ENCODE measurements at places on chromosomes 2 and 18. TPM values are rescaled to one million over a fixed set of nuclear protein-coding genes. Genes with fewer than 3 reads are reported as not detected.

Gene TBR1
- not detected for polyA plus RNA-seq

Gene ATG4B
- polyA plus RNA-seq, result 130 TPM

Gene IL1F10
- not detected for polyA plus RNA-seq

Gene BOLA3
- polyA plus RNA-seq, result 8.2 TPM

Gene RNF125
- 7.7 TPM for polyA plus RNA-seq

Gene DYSF
- 0.12 TPM for polyA plus RNA-seq

Gene TEX44
- not detected for polyA plus RNA-seq

Gene CD8B2
- polyA plus RNA-seq, result not detected

Gene IGFBP5
- not detected for polyA plus RNA-seq

Gene BCL2
- 34.9 TPM for polyA plus RNA-seq

Gene TEKT4
- polyA plus RNA-seq, result not detected

Gene IL1B
- 3.6 TPM for polyA plus RNA-seq

Gene MFF
- 69.9 TPM for polyA plus RNA-seq

Gene MSTN
- 0.06 TPM for polyA plus RNA-seq

Gene VIL1
- not detected for polyA plus RNA-seq

Gene LMAN2L
- 5.7 TPM for polyA plus RNA-seq

Gene CRACDL
- not detected for polyA plus RNA-seq

Gene TMEM182
- 3.8 TPM for polyA plus RNA-seq

Gene DSG4
- not detected for polyA plus RNA-seq

Gene ATP6V1B1
- polyA plus RNA-seq, result not detected

Gene ITGA6
- polyA plus RNA-seq, result 0.98 TPM

Gene PRSS56
- polyA plus RNA-seq, result not detected

Gene UGT1A8
- polyA plus RNA-seq, result not detected

Gene GCG
- polyA plus RNA-seq, result not detected

Gene ERFE
- not detected for polyA plus RNA-seq

Gene FAM237A
- not detected for polyA plus RNA-seq

Gene NABP1
- polyA plus RNA-seq, result 5.9 TPM

Gene CREG2
- polyA plus RNA-seq, result 0.07 TPM

Gene TMEFF2
- not detected for polyA plus RNA-seq

Gene NAT8
- polyA plus RNA-seq, result not detected

Gene C2orf66
- not detected for polyA plus RNA-seq

Gene HOXD13
- polyA plus RNA-seq, result not detected

Gene COL4A4
- 3.5 TPM for polyA plus RNA-seq

Gene GRB14
- not detected for polyA plus RNA-seq

Measured in B cell (primary cell).